ENCODE measurements at places on chromosomes 12 and 14.

- no peak for DNase-seq
Measured at GRCh38 chr12:95976416-95976832, 19.7 kb downstream of the HAL start.

GRCh38 chr14:92088494-92088893 is 17.9 kb downstream of the ATXN3 start:
- no peak for DNase-seq

DNA sequence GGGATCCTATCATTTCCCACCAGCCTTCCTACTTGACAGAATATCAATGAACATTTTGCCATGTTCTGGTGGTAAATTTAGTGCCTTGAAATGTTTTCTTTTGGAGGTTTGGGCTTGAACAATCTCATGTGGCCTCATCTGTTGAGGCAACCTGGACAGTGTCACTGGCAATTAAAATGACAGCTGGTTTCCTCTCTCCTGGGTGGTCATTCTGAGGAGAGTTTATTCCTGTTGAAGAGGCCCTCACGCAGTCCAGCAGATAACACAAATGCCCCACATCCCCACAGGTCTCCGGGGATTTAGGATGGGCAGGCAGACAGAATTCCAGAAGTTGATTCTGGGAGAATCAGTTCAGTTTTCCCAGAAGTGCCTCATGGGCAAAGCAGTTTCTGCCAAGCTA is 41.9 kb downstream of the MMAB start:
- DNase-seq = no peak

DNA sequence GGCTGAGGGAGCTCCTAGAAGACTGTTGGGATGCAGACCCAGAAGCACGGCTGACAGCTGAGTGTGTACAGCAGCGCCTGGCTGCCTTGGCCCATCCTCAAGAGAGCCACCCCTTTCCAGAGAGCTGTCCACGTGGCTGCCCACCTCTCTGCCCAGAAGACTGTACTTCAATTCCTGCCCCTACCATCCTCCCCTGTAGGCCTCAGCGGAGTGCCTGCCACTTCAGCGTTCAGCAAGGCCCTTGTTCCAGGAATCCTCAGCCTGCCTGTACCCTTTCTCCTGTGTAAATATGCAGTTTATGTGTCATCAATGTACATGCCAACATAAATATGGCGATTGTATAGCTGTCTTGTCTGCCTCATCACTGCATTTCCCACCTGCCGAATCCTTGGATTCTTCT is 7.5 kb downstream of the AMHR2 start:
- DNase-seq = no peak

DNA sequence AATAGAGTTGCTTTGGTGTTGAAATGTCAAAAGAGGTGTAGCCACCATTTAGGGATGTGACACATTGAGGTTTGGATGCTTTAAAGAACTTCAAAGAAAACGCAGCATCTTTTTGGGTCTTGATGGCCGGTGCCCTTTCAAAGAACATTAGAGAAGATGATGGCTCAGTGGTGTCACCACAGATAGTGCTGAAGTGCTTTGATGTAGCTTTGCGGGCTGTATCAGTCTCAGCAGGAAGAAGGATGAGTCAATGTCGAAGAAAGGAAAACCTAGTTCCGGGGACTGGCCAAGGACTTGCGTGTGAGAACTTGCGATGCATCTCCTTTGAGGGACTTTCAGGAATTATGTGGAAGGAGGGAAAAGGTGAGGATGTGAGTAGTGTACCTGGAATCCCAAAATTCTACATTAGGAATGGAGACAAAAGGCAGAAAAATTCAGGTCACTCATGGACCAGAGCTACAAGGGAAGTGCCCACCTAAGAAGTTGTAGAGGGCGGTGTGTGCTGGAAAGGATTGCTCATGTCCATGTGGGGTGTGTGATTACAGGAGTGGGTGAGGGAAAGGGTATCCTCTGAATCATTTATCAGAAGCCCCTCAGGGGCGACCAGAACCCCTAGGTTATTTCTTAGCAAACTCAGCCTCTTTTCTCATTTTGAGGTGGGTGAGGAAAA is 39.7 kb upstream of the GZMB start:
- no peak for DNase-seq

DNA sequence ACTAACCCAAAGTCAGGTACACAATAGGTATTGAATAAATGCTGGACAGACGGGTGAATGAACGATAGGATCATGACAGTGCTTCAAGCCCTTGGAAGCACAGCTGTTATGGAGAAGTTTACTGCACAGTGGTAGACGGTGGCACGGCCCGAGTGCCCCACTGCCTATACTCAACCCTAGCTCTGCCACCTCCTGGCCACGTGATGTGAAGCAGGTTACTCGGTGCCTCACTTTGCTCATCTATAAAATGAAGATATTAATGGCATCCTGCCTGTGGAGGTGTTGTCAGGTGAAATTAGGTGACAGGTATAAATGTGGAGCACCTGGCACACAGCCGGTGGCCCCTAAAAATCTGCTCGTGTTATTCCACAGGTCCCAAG is 5.8 kb downstream of the ASB2 start:
- no peak for DNase-seq
